IMR-90 (cell line): ENCODE measurements at places on chromosomes 7 and 10. TPM values are rescaled to one million over a fixed set of nuclear protein-coding genes. Genes with fewer than 3 reads are reported as not detected.

AGBL3 gene
- 0.18 and 0.28 TPM in 2 replicates for total RNA-seq

SPDYE18 gene
- not detected in 2 replicates for total RNA-seq

NFE2L3 gene
- 37.8 and 43.2 TPM in 2 replicates for total RNA-seq

NME8 gene
- not detected in 2 replicates for total RNA-seq

PRPS1L1 gene
- not detected in 2 replicates for total RNA-seq

DNA sequence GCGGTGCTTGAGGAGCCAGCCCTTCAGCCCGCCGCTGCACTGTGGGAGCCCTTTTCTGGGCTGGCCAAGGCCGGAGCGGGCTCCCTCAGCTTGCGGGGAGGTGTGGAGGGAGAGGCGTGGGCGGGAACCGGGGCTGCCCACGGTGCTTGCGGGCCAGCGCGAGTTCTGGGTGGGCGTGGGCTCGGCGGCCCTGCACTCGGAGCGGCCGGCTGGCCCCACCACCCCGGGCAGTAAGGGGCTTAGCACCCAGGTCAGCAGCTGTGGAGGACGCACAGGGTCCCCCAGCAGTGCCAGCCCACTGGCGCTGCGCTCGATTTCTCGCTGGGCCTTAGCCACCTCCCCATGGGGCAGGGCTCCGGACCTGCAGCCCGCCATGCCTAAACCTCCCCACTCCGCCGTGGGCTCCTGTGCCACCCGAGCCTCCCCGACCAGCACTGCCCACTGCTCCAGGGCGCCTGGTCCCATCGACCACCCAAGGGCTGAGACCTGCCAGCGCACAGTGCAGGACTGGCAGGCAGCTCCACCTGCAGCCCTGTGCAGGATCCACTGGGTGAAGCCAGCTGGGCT lies 9.5 kb upstream of the GSTO1 start:
- peaks cover 5% of the 10 kb centered on the region for H3K27me3 ChIP-seq
- H3K27ac ChIP-seq = no peak overlapping the region

- no peak overlapping the region for H3K27ac ChIP-seq
- H3K4me3 ChIP-seq = no peak overlapping the region
- H3K4me1 ChIP-seq = no peaks in the 10 kb centered on the region
- DNase-seq = peak; percentile 21
- no peaks in the 10 kb centered on the region; the same call in 1 of the 2 replicates for H3K27me3 ChIP-seq
These were observed 189.2 kb upstream of the GLI3 start for GRCh38 chr7:42426163-42426562.

- peaks cover 2% of the 10 kb centered on the region; the same call in 1 of the 2 replicates for H3K4me1 ChIP-seq
- H3K36me3 ChIP-seq = no peaks in the 10 kb centered on the region
- no peak overlapping the region for H3K4me3 ChIP-seq
- H3K27ac ChIP-seq = no peak overlapping the region
- no peak for DNase-seq
These were observed 179.2 kb downstream of the RELN start for GRCh38 chr7:103810112-103810744.

DNA sequence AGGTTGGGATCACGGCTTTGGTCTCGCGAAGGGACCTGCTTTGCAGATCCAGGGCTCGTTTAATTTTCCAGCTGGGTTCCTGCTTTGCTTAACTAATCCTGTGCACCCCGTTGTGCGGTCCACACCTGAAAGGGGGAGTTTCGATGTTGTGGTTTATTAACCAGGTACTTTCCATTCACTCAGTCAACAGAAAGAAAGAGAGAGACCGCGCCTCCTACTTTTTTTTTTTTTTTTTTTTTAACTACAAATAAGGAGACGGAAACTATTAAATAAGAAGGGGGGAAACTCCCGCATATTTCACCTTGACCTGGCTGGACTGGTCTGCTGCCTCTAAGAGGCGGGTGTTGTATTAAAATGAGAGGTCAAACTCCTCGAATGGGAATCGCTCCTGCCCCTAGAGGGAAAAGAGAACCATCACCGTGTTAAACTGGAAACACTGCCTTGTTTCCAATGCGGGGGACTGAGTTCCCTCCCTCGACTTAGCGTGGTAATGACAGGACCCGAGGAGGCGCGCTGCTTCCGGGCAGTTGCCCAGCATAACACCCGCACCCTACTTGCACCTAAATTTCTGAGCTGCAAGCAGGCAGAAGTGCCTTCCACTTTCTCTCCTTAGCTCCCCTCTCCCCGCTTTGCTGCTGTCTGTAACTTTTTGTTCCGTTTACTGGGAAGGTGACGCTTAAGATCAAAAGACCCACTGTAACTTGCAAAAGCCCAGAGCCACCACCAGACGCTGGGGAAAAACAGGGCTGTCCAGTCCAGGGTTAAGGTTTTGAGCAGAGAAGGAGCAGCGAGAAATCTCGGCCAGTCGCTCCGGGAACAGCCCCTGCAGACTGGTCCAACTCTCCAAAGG lies 1.1 kb upstream of the ITGB8 start:
- H3K4me1 ChIP-seq = peaks cover 2% of the 10 kb centered on the region; the same call in 1 of the 2 replicates
- H3K4me3 ChIP-seq = peak overlapping the region; percentile 51

DNA sequence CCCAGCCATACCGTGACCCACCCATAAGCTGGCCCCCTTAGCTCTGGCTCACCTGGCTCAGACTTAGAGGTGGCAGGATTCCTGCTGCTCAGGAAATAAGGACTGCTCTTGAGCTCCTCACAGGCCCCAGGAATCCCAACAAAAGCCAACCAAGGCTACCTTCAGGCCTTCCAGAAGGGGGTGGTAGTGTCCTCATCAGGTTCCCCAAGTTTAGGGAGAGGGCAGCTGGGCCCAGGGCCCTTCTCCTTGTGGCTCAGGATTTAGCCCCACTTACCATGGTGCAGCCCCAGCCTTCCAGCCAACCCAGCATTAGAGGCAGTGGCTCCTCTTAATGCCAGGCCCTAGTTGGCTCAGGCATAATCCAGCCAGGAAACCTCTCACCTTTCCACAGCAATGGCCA lies 23.5 kb downstream of the NPFFR1 start:
- peaks cover 10% of the 10 kb centered on the region for H3K27me3 ChIP-seq
- no peak overlapping the region for H3K4me3 ChIP-seq
- DNase-seq = no peak

DNA sequence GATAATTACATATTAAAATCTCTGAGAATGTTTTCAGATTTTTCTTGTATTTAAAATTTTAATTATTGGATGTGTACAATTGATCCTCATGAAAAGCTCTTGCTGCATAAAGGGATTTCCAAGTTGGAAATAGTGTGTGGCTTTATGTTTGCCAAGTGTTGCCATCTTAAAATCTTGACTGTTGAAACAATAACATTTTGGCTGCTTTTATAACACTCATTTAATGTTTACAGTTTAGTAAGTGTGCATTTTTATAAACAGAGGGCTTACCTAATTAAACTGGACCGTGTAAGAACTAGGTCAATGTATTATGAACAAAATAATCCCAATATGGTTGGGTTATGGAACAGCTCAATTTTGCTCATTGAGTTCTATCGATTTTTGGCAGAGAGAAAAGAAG lies 23.9 kb downstream of the SEMA3A start:
- peaks cover 12% of the 10 kb centered on the region for H3K36me3 ChIP-seq
- DNase-seq = no peak
- no peaks in the 10 kb centered on the region for H3K4me1 ChIP-seq
- H3K27me3 ChIP-seq = no peaks in the 10 kb centered on the region
- H3K27ac ChIP-seq = no peak overlapping the region

- no peak overlapping the region for H3K4me3 ChIP-seq
- H3K36me3 ChIP-seq = peaks cover 3% of the 10 kb centered on the region; the same call in 1 of the 2 replicates
- no peaks in the 10 kb centered on the region for H3K4me1 ChIP-seq
- no peaks in the 10 kb centered on the region for H3K27me3 ChIP-seq
These were observed 131.0 kb downstream of the KAT6B start for GRCh38 chr10:74957285-74957961.

DNA sequence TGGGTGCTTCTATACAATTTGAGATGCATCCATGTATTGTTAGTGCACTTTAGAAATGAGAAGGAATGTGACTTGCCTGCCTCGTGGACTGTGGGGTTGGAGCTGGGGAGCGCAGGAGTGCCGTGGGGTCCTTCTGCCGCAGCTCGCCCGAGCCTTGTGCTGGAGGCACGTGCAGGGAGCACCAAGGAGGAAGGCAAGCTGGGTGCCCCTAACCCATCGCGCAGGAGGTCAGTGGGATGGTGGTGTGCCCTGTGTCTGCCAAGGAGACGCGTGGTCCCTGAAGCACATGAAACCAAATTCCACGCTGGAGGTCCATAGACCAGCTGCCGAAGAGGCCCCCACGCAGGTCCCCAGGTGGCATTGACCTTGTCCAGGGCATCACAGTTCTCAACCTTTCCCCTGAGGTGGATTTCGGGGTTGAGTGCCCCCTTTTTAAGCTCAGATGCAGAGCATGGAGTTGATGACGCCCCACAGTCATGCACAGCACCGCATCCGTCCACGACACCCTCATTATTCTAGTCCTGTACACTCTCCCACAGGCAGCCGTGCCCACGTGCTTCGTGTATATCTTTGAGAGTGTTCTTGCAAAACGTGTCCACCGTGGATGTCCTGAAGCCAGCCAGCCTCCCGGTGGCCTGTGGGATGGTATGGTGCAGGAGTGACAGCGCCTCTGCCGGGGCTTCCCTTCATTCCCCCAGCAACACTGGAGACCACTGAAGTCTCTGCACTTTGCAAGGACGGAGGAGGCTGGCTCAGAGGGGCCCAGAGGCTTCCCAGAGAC lies 35.5 kb downstream of the FKBP6 start:
- no peak for DNase-seq
- H3K4me3 ChIP-seq = no peak overlapping the region
- no peaks in the 10 kb centered on the region for H3K36me3 ChIP-seq
- no peaks in the 10 kb centered on the region; the same call in 1 of the 2 replicates for H3K4me1 ChIP-seq
- peaks cover 14% of the 10 kb centered on the region for H3K27me3 ChIP-seq

GRCh38 chr10:96235326-96236089 lies 35.9 kb downstream of the BLNK start:
- DNase-seq = no peak
- H3K27ac ChIP-seq = no peak overlapping the region
- no peaks in the 10 kb centered on the region for H3K4me1 ChIP-seq
- no peak overlapping the region for H3K4me3 ChIP-seq

- DNase-seq = no peak
- H3K27ac ChIP-seq = no peak overlapping the region
- peaks cover 2% of the 10 kb centered on the region for H3K4me1 ChIP-seq
- no peaks in the 10 kb centered on the region for H3K36me3 ChIP-seq
- no peaks in the 10 kb centered on the region; the same call in 1 of the 2 replicates for H3K27me3 ChIP-seq
These were observed 93.8 kb downstream of the MKI67 start for GRCh38 chr10:128032466-128032865.

- H3K4me3 ChIP-seq = no peak overlapping the region
- no peaks in the 10 kb centered on the region for H3K27me3 ChIP-seq
- peak; percentile 4 for DNase-seq
- H3K27ac ChIP-seq = no peak overlapping the region
- H3K4me1 ChIP-seq = no peaks in the 10 kb centered on the region
These were observed 40.5 kb upstream of the SAMD8 start for GRCh38 chr10:75070961-75071428.

DNA sequence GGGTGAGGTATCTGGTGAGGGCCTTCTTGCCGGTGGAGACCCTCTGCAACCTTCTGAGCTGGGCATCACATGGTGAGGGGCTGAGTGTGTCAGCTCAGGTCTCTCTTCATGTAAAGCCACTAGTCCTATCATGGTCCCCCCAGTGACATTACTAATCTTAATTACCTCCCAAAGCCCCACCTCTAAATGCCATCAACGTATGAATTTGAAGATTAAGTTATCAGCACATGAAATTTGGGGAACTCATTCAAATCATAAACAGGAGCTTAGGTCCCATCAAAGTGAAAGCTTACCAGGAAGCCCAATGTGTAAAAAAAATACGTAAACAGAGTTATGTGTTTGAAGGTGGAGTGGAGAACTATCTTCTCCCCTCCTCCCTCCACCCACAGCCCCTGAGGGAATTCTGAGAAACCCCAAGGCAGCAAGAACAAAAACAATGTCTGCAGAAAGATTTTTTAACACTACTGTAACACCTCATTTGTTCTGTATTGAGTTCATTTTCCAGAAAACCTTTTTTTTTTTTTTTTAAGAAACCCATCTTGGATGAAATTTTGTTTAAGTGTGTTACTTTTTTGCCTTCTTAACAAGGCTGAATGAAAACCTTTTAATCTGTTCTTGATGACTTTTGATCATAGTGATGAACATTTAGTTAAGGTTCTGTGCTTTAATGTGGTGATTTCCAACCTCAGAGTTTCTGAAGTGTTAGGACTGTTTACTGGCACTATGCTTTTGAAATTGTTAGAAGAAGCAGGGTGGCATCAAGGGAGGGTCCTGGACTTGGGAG lies 19.1 kb upstream of the PCGF5 start:
- no peaks in the 10 kb centered on the region for H3K27me3 ChIP-seq
- H3K4me1 ChIP-seq = peaks cover 14% of the 10 kb centered on the region

- H3K27me3 ChIP-seq = no peaks in the 10 kb centered on the region
- no peak overlapping the region for H3K27ac ChIP-seq
- DNase-seq = peak; percentile 54
- H3K4me1 ChIP-seq = peaks cover 12% of the 10 kb centered on the region
- H3K36me3 ChIP-seq = no peaks in the 10 kb centered on the region
These were observed 189.9 kb upstream of the ADO start for GRCh38 chr10:62614389-62615157.

DNA sequence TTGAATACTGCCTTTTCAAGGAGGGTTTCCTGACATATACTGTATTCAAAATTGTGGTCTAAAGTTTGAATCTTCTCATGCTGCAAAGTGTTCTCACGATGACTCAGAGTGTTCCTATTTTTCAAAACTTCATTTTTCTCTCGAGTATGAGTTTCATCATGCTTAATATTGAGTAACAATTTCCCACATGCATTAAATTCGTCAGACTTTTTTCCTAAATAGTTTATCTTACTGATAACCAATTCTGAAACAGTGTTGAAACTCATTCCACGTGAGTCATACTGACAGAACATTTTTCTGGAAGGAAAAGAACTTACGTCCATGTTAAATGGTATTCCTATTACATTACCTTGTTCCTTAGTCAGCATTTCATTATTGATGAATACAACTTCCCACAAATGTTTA lies 44.1 kb downstream of the ZNF33B start:
- H3K4me1 ChIP-seq = 0 out of 2 replicates have a peak, but pooled peaks cover 2% of the 10 kb centered on the region
- H3K36me3 ChIP-seq = peaks cover 10% of the 10 kb centered on the region
- H3K4me3 ChIP-seq = no peak overlapping the region
- peak; percentile 92 for DNase-seq
- H3K27ac ChIP-seq = peak overlapping the region; percentile 72; the same call in 1 of the 2 replicates

- DNase-seq = no peak
- no peak overlapping the region for H3K4me3 ChIP-seq
- no peaks in the 10 kb centered on the region for H3K4me1 ChIP-seq
- H3K27ac ChIP-seq = no peak overlapping the region
- H3K27me3 ChIP-seq = no peaks in the 10 kb centered on the region
These were observed 186.6 kb upstream of the IGFBP3 start for GRCh38 chr7:46107610-46108217.
